ENCODE measurements at places on chromosomes 4 and X. TPM values are rescaled to one million over a fixed set of nuclear protein-coding genes. Genes with fewer than 3 reads are reported as not detected.

- no peak for DNase-seq
These were observed 9.4 kb downstream of the TMEM271 start for GRCh38 chr4:566508-567295.

- DNase-seq, result no peak
These were observed 180.3 kb upstream of the PPARGC1A start for GRCh38 chr4:24070117-24070516.

- DNase-seq, result no peak
These were observed 1.4 kb downstream of the SLC16A2 start for GRCh38 chrX:74422576-74423288.

- no peak for DNase-seq
These were observed 131.2 kb upstream of the HCCS start for GRCh38 chrX:10979956-10980355.

DNA sequence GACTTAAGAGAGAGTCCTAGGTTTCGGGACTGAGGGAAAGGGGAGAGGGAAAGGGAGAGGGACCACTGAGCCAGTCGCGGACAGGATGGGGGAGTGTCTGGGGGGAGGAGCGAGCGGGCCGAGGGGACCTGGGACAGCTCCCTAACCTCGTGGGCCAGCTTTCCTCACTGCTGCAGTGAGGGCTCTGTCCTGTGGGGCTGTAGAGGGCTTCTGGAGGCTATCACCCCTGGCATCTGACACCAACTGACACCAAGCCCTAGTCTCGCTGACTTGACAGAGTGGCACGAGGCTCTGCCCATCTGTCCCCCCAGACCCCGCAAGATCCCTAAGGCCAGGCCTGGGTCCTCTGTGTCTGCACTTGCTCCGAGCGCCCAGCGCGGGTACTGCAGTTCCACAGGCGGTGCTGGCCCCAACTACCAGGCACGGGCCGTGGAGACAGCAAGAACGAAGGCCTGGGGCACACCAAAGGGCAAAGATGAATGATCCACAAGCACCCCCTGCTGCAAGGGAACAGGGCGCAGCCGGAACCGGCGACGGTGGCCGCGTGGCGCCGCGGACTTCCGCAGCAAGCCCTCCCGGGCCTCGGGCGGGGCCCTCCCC, 465 bp downstream of the HAUS7 start:
- no peak for DNase-seq

DNA sequence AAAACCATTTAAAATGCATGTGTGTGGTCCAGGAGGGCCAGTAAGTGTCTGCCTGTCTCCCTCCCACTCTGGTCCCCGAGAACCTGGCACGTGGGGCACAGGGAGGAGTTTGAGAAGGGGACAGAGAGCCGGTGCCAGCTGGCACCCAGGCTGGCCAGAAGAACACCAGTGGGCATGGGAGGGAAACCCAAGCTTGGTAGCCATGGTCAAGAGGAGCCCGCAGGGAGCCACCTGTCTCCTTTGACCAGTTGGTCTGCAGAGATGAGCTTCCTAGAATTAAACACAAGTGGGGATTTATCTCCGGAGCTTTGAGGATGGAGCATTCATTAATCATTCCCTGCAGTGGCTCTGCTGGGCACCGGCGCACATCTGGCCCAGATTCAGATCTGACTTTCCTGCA, 41.6 kb downstream of the HMX1 start:
- DNase-seq, result no peak

GRCh38 chrX:138485767-138486166, 225.8 kb downstream of the FGF13 start:
- DNase-seq, result no peak

DNA sequence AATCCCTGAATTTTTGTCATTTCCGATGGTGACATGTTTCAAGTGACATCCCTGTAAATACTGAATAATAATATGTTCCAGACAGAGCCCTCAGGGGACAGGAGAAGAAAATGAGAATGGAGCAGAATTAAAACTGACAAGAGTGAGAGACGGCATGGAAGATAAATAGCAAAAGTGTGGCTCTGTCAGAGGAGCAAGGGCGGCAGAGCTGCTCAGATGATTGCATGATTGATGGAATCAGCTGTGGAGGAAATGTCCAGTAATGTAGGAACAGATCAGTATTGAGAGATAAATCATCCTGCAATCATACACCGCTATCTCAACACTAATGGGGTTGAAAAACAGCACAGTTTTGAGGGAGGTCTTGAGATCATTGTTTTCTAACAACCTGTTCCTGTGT, 350.3 kb downstream of the STIM2 start:
- no peak for DNase-seq

The CENPVL3 gene
- total RNA-seq, result not detected

- no peak for DNase-seq
These were observed 153.2 kb upstream of the PRDX4 start for GRCh38 chrX:23514082-23514481.

GRCh38 chr4:25113915-25114904, 46.0 kb downstream of the SEPSECS start:
- DNase-seq, result peak; percentile 75

The ZXDB gene
- 6.5 TPM for total RNA-seq

GRCh38 chrX:47507153-47507867, 24.3 kb upstream of the ZNF41 start:
- DNase-seq, result no peak

The GAR1 gene
- total RNA-seq, result 15.7 TPM

The LINC00632 gene
- 3,113 TPM for total RNA-seq

The DCAF12L2 gene
- total RNA-seq, result not detected

The MEPE gene
- not detected for total RNA-seq

DNA sequence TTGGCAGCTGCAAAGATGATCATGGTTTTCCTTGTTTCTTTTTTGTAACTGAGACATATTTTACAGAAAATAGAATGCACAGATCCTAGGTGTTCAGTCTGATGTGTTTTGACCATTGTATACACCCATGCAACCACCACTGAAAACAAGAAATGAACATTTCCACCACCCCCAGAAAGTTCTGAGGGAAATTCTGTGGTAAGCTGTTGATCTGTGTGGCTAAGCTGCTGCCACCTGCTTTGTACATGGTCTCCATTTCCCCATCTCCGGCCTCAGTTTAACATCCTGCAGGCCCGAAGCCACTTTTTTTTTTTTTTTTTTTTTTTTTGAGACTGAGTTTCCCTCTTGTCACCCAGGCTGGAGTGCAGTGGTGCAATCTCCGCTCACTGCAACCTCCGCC, 65.3 kb downstream of the NYX start:
- no peak for DNase-seq

DNA sequence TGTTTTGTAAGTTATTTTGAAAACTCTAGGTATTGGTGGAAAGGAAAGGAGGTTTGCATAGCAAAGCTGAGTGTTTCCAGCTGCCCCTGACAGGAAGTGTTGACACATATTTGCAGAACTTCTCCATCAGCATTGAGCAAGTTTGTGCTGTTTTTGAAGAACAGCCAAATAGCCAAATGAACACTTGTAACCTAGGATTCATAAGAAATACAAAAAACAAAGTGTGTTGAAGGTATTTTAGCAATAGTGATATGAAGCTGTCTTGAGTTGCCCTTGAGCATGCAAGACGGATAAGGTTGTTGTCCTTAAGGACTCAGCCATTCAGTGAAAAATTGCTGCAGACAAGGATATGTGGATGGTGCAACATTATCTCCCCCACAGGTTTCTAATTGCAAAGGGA, 68.3 kb upstream of the PGM2 start:
- DNase-seq, result no peak

The ALPK1 gene
- total RNA-seq, result 29.0 TPM

The PWWP3B gene
- 0.48 TPM for total RNA-seq

DNA sequence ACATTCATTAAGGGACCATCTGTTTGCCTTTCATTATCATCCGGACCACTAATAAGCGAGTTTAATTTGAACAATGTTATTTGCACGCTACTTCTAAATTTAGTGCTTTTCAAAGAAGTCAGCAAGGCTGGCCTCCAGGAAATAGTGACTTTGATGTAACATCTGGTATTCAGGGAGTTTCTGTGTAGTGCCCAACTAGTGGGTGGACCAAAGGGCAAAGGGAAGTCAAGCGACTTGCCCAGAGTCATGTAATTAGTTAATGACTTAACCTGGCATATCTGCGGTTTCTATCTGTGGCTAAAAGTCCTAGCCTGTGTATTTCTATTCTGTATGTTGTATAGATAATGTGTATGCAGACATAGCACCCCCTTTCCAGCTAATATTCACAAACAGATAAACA, 56.3 kb upstream of the LCORL start:
- DNase-seq, result no peak

The ATP6AP2 gene
- 112 TPM for total RNA-seq

- DNase-seq, result no peak
These were observed 345.1 kb downstream of the ARHGAP10 start for GRCh38 chr4:148076964-148077363.

DNA sequence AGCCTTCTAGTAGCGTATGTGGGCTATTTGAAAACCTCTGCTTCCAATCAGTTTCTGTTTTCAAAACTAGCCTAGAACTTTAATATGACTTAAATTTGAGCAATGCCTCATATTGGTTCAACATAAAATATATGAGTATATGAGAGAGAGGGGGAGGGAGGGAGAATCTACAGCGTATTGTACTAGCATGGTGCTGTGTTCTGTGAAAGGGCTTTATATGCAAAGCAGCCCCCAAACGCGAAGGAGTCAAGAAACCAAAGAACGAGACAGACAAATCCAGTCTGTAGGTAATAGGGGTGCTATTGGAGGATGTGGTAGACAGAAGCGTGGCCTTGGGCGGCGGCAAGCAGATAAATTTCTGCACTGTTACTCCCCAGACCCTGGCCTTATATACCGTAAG, 784 bp upstream of the ANXA5 start:
- no peak for DNase-seq

DNA sequence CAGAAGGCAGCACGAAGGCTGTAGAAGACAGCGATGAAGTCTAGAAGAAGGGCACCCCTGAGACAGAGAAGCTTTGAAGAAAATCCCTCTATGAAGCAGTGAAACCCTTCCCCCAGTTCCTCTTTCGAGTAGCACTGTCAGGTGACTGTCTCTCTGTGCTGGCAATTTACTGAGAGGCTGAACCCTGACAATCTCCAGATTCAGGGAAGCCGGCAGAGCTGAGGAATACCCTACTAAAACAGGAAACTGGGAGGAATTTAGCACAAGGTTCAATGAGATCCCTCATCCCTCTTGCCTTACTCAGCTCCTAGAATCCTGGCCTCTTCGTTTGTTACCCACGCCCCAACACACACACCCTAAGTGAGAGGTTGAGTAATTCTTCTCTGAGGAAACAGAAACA, 239.7 kb upstream of the NOCT start:
- DNase-seq, result no peak

The ZNF330 gene
- total RNA-seq, result 34.6 TPM

- no peak for DNase-seq
These were observed 175.8 kb upstream of the TECRL start for GRCh38 chr4:64584981-64585557.

The CLCN5 gene
- 9.5 TPM for total RNA-seq

DNA sequence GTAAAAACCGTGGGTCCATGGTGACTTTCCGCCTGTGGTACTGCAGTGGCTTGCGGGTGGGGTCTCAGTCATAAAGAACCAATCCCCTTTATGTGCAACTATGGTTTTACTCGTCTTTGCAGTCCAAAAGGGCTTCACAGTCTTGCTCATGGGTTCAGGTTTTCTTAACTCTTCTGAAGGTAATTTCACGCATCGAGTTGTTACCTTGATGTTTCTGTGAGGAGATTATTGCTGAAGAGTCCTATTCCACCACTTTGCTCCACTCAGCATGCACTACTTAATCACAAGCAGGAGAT, 41.5 kb downstream of the F8 start:
- DNase-seq, result no peak

GRCh38 chrX:42943051-42943974, 165.3 kb upstream of the PPP1R2C start:
- no peak for DNase-seq

The ELOVL6 gene
- 6.9 TPM for total RNA-seq

DNA sequence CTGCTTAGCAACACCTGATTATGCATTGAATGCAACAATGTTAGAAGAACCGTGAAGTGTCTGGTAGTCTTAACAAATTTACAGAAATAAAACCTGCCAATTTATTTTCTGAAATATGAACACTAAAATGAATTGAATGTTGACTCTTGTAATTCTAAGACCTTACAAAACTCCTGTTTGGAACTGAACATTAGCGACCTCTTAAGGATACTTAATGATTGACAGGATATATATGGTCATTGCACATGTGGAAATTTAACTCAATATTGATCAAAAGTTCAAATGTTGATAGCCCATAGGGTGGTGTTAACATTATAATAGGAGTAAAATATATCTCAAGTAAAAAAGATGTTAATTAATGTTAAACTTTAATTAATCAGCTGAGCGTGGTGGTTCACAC, 79.1 kb downstream of the TECRL start:
- no peak for DNase-seq

The PRRG1 gene
- total RNA-seq, result 32.4 TPM

- no peak for DNase-seq
These were observed 10.2 kb upstream of the MAGEB10 start for GRCh38 chrX:27797575-27797974.

- no peak for DNase-seq
These were observed 211.9 kb upstream of the KIT start for GRCh38 chr4:54445866-54446265.

The RASL11B gene
- 0.77 TPM for total RNA-seq

The TNIP3 gene
- total RNA-seq, result 0.16 TPM

DNA sequence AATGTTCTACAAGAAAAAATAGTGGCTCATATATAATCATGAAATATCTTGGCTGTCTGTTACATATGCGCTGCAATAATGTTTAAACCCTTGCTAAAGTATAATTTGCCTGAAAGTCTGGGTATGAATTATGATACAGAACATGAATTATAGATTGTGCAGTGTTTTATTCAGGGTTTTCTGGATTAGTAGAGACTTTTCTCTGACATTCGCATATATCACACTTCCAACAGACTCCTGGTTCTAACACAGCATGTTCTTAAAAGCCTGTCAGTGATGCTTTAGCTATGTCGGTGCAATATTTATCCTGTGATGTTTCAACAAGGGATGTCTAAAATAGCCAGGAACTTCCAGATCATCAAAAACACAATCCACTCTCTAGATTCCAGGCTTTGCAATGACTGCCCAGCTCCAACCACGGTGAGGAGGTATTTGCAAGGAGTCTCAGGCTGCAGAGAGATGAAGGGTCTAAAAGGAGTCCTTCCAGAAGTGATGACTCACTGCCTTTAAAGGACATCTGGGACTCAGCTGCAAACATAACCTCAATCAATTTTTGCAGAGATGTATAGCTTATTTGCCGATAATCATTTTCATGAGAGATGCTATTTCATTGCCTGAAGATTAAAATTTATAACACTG, 69.4 kb downstream of the RWDD4 start:
- DNase-seq, result no peak
